HFF-Myc (cell line): ENCODE measurements at places on chromosomes 1 and 21.

GRCh38 chr1:67166196-67166595 is at the start of gene IL23R:
IL23R (plus strand) TSS chr1:67166454; CDS start chr1:67168121, 1,667 bp downstream.
- no peak for DNase-seq

DNA sequence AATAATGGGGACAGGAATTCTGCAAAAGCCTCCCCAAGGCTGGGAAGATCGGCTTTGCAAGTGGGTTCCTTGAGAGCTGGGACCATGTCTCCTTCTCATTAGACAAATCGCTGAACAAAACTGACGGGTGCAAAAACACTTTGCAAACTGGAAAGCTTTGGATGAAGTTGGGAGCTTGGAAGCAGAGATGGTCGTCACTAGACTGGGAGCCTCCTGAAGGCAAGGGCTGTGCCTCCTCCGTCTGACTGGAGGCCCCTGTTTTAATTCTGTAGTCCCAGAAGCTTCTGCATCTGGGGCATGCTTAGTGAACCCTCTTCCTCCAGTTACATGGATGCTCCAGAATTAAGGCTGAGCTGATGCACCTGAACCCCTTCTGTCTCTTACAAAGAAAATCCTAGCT is 82.3 kb upstream of the IFFO2 start:
- DNase-seq, result no peak

GRCh38 chr21:41753006-41753898 is 13.6 kb downstream of the RIPK4 start:
- no peak for DNase-seq

GRCh38 chr1:165888552-165888920 is 61.1 kb downstream of the UCK2 start:
- no peak for DNase-seq

- DNase-seq, result no peak
Observed at GRCh38 chr21:44923480-44924084, 2.9 kb upstream of the ITGB2 start.

- no peak for DNase-seq
Observed at GRCh38 chr1:183200451-183200850, 14.4 kb downstream of the LAMC2 start.

- no peak for DNase-seq
Observed at GRCh38 chr1:216032961-216033614, 390.2 kb downstream of the USH2A start.

GRCh38 chr1:180247061-180247460 is 17.0 kb downstream of the LHX4 start:
- no peak for DNase-seq

DNA sequence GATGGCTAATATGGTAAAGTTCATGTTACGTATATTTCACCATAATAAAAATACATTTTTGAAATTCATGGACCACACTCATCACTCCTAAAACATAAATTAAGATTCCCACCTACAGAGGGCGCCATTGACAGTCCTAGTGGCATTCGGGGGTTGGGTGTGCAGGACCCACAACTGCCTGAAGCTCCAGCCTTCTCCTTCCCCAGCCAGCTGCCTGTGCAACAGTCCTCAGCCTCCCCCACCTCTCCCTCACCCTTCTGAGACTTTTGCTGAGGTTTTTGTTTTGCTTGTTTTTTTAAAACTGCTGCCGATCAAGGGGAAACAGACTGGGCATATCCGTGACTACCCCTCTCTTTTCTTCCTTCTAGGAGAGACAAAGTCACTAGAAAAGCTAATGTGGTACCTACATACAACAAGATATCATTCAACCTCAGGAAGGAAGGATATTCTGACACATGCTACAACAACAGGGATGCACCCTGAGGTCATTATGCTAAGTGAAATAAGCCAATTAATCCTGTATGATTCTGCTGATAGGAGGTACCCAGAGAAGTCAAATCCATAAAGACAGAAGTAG is 9.2 kb upstream of the EVA1C start:
- DNase-seq, result peak; percentile 66

- DNase-seq, result no peak
Observed at GRCh38 chr1:107342316-107342715, 201.5 kb downstream of the NTNG1 start.

GRCh38 chr1:180911640-180912191 is 981 bp upstream of the KIAA1614 start:
- no peak for DNase-seq

DNA sequence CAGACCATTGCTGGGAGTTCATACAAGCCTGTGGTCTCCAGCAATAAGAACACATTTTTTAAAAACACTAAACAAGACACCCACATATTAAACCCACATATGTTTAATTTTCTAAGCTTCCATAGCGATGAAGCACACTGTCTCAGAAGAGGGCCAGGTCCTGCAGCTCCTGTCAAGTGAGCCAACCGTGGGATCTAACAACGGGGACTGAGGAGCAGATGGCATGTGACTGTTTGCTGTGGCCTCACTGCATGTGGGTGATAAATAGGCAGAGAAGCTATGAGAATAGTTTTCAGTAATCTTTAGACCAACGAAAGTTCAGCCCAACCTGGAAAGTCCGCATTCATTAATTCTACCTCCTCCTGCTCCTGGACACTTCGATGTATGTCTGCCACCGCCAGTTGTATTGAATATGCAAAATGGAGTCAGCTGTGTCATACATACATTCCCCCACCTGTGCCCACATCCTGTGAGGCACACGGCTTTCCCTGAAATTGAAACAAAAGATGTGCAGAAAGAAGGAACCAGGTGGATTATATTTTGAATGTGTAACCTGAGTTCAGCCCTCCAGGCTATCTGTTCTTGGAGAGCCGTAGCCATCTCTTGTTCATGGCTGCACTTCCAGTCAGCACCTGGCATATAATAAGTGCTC is 88.2 kb downstream of the MIS18A start:
- no peak for DNase-seq

GRCh38 chr1:245153552-245154428 is 995 bp upstream of the KIF26B start:
- DNase-seq, result no peak

GRCh38 chr1:29052100-29052499 is 71.6 kb downstream of the TMEM200B start:
- no peak for DNase-seq

DNA sequence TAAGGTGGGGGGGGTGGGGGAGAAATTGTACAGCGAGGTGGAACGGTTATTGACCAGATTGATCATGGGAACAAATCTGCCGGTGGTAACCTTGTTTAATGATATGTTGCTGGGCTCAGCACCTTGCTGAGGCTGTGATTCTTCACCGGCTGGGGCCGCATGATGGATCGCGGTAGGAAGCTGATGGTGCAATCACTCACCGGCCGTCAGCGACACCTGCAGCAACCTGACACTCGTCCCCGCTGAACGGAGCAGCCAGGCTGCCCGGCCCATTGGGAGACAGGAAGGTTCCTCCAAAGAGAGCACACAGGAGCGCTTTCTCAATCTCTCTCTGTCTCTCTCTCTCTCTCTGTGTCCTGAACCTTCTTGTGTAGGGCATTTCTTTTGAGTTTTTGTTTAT is 128.5 kb upstream of the RRP15 start:
- no peak for DNase-seq

GRCh38 chr1:15141935-15142539 is 11.5 kb upstream of the TMEM51 start:
- peak; percentile 72 for DNase-seq

DNA sequence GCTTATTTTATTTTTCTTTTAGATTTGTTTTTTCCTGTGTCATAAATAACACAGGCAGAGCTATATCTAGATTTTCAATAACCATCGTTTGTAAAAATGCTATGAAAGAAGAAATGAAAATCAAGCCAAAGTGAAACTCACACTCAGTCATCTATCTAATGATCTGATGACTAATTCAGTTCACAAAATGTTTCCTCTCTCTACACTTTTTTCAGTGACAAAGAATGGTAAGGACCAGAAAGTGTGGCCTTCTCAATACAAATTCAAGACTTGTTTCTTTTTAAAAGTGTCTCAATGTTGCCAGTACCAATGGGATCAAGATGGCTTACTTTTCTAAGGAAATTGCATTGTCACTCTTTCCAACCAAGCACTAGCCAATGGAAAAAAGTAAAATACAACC is 282.8 kb upstream of the PKN2 start:
- DNase-seq, result no peak

DNA sequence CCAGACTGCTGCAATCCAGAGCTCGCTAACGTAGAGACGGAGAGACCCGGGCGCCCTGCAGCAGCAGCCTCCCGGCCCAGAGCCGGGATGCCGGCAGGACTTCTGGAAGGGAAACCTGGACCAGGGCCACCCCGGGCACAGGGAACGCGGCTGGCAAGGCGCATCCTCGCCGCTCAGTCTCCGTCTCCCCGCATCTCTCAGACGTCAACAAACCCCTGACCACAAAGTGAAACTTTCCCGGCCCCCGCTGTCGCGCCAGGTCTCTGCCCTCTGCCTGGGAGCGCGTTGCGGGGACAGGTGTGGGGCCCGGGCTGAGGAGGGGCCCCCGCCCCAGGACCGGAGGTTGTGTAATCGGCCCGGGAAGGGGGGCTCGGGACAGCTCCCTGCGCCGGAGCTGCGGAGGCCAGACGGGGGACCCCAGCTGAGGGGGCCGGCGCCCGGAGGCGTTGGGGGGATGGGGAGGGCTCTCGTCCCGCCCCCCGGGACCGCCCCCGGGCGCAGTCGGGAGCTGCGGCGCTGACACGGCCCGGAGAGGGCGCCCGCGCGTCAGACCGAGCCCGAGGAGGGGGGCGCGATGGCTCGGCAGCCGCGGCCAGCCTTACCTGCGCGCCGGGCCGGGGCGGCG is 116.6 kb upstream of the HIVEP3 start:
- no peak for DNase-seq

DNA sequence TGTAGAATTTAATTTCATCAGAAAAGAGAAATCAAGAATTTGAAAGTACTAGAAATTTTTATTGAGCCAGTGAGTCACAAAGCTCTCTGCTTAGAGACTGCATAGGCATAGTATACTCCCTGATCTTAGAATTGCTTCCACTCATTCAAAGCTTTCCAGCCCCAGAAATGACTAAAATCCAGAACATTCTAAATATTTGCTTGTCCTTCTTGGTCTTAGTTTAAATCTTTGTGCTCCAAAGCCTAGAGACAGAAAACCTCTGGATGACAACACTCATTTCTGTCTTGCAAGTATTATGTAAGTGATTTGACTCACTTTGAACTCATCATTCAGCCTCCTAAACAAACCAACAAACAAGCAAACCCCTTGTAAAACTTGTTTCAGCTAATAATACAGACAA is 74.2 kb downstream of the PTPRC start:
- no peak for DNase-seq

GRCh38 chr21:37496972-37497371 is 130.4 kb downstream of the DYRK1A start:
- DNase-seq, result no peak

GRCh38 chr21:29347274-29347681 is 48.6 kb downstream of the BACH1 start:
- no peak for DNase-seq

DNA sequence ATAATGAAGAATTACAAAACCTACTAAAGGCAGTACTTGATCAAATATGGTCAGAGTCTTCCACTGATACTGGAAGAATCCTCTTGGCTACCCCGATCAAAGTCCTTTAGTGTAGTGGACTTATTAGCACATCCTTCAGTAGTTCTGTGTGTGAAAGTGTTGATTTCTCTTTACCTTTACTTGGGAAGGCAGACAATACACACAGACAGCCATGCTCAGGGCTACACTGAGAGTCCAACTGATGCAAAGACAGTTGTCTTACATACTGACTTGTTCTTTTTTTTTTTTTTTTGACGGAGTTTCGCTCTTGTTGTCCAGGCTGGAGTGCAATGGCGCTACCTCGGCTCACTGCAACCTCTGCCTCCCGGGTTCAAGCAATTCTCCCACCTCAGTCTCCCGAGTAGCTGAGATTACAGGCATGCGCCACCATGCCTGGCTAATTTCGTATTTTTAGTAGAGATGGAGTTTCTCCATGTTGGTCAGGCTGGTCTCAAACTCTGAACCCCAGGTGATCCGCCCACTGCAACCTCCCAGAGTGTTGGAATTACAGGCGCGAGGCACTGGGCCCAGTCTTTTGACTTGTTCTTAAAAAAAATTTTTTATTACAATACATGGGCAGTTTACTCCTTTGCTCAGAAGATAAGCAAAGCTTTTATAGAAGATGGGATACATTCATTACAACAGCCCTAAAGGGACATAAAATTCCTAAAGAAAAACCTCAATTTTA is 3.5 kb upstream of the PTTG1IP start:
- DNase-seq, result no peak

GRCh38 chr1:3570066-3570986 is 41.0 kb downstream of the MEGF6 start:
- no peak for DNase-seq

DNA sequence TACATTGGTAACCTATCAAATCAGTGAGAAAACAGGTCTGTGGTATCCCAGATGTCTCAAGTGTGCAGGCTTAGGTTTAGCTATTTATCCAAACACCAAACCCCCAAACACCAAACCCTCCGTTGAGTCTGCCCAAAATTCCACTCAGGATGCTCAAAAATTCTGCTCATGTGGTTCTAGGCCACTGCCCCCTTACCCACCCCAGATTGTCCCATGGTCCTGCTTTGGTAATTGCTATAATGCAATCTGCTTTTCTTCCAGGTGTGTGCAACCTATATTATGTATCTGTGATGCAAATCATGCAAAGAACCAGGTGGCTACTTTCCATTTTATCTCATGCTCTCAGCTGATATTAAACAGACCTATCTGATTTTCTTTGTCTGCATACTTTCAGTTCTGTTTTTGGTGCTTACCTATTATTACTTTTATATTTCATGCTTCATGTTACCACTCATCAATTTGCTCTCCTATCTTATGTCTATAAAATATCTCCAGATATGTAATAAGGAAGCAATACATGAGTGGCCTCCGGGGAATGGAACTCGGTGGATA is 123.7 kb downstream of the TOMM20 start:
- no peak for DNase-seq

GRCh38 chr21:35521293-35521692 is 472.2 kb upstream of the RUNX1 start:
- no peak for DNase-seq

GRCh38 chr1:156419854-156420204 is 50.8 kb downstream of the RHBG start:
- no peak for DNase-seq

DNA sequence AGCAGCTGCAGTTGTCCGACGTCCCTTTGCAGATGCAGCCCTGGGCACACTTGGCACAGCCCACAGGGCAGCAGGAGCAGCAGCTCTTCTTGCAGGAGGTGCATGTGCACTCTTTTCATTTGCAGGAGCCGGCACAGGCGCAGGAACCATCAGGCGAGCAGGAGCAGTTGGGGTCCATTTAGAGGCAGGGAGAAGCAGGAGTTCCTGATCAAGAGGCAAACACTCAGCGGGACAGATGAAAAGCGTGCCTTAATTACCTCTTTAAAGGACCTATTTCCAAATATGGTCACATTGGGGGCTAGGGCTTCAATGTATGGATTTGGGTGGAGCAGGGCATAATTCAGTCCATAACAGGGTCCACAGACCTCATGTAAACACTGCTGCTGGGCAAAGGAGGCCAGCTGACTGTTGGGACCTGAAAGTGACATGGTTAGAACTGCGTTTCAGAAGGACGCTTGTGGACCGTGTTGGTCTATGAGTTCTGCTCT is 4.3 kb upstream of the CPLANE2 start:
- no peak for DNase-seq

DNA sequence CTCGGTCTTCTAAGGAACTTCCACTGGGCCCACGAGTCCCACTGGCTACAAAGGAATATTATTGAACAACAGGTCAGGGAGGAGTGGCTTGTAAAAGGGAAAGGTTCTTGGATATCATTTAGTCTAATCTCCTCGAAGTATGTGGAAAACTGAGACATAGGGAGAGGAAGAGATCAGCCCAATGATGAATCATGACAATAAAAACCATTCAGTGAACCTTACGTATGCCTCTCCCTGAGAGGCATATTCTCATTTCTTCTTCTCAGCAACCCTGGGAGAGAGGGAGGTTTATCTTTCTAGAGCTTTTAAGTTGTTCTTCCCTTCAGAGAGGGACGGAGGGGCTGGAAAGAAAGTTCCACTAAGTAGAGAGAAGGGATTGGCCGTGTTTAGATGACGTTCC is 5.3 kb upstream of the MOB3C start:
- DNase-seq, result no peak
